HFF-Myc (cell line): ENCODE measurements at places on chromosomes 12 and 14.

- DNase-seq, result no peak
Measured at GRCh38 chr14:80977221-80977620, 21.8 kb downstream of the TSHR start.

DNA sequence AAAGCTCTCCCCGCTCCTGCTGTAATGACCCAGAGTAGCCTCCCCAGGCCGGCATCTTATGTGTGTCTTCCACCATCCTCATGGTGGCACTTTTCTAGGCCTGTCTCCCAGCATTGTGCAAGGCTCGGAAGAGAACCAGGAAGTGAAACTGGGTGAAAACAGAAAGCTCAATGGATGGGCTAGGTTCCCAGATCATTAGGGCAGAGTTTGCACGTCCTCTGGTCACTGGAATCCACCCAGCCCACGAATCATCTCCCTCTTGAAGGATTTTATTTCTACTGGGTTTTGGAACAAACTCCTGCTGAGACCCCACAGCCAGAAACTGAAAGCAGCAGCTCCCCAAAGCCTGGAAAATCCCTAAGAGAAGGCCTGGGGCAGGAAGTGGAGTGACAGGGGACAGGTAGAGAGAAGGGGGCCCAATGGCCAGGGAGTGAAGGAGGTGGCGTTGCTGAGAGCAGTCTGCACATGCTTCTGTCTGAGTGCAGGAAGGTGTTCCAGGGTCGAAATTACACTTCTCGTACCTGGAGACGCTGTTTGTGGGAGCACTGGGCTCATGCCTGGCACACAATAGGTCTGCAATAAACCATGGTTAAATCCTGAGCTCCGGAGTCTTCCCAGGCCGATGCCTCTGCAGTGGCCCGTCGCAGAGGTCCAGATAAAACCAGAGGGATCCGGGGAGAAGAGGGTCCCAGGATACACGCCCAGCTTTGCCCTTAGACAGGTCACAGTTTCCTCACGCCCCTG, 15.6 kb downstream of the ACVRL1 start:
- no peak for DNase-seq

GRCh38 chr14:61451891-61452400, 130.6 kb downstream of the PRKCH start:
- no peak for DNase-seq

GRCh38 chr14:80618751-80619329, 322.7 kb downstream of the CEP128 start:
- DNase-seq, result no peak

DNA sequence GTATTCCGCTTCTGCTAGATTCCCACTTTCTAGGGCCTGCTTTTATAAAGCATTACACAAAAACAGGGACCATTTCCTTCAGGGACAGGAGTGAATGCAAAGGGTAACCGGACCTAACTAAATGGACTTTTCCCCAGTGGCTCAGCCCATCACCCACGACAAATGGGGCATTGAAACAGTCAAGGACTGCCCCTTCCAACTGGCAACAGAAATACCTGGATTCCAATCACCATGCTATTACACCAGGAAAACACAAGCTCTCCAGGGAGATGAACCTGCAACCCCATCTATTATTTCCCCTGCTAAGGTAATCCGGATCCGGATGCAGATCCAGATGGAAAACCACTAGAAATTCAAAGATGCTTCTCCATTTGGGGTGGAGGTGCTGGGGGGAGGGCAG, 1.0 kb downstream of the MPHOSPH9 start:
- no peak for DNase-seq

DNA sequence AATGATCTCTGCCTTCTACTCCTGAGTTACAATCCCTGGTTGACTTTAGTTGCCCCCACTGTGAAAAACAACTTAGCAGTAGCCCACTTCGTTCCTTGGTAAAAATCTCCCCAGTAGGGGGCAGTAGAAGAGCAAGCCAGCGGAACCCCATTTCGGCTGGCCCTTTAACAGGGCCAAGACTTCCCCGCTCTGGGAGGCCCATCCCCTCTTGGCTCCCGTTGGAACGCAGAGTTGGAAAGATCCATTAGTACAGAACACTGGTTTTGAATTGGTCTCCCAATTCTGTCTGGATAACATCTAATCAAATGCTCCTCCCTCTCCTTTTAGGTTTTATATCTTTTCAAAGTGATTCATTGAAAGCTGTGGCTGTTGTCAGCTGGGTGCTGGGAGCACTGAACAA, 1133.3 kb downstream of the BCL11B start:
- no peak for DNase-seq

DNA sequence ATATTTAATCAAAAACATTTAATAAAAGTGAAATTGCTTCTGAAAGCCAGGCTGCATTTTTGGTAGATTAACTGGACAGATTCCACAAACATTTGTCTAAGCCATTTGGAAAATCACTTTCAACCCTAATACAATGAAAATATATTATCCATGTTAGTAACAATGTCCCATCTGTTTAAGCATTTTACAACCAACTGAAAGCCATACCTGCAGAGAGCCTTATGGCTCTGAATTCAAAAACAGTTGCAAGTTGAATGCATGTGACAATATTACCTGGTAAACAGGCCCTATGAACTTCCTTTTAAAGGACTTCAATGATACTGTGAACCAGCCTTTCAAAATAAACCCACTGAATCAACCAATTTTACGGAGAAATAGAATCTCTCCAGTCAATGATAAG, 468.1 kb downstream of the BTG1 start:
- no peak for DNase-seq

DNA sequence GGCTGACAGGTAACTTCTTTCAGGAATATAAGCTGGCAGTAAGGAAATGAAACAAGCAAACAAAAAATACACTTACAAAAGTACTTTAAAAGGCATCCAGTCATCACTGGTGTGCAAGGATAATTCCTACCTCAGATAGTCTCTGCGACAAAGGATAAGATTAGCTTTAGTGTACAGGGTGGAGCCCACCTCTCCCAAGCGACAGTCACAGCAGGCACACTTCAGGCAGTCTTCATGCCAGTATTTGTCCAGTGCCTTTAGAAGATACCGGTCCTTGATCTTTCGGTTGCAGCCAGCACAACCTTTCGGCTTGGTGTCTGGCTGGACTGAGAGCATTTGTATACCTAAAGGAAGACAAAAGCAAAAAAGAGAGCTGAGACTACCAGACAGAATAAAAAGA, 5.4 kb downstream of the LMO3 start:
- DNase-seq, result no peak

DNA sequence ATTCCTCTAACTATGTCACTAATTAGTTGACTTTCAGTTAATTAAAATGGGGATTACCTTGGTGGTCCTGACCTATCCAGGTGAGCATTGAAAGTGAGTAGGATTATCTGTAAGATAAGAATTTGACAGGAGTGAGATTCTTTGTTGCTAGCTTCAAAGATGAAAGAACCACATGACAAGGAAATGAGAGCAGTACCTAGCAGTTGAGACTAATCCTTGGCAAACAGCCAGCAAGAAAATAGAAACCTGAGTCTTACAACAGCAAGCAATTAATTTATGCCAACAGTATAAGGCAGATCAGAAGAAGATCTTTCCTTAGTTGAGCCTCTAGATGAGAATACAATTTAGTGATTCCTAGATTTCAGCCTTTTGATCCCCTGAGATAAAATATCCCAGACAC, 1058.4 kb downstream of the LRFN5 start:
- DNase-seq, result no peak

DNA sequence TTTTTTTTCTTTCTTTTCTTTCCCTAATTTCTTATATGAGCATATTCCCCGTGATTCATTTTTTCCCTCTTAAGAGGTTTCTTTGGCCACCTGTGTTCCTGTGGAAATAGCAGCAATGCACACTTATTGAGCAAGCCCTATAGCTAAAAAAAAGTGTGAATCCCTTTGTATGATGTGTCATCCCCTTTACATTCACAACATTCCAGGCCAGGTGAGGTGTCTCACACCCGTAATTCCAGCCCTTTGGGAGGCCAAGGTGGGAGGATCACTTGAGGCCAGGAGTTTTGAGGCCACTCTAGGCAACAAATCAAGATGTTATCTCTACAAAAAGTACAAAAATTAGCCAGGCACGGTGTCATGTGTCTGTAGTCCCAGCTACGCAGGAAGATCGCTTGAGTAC, 700.4 kb upstream of the TBX3 start:
- DNase-seq, result no peak

DNA sequence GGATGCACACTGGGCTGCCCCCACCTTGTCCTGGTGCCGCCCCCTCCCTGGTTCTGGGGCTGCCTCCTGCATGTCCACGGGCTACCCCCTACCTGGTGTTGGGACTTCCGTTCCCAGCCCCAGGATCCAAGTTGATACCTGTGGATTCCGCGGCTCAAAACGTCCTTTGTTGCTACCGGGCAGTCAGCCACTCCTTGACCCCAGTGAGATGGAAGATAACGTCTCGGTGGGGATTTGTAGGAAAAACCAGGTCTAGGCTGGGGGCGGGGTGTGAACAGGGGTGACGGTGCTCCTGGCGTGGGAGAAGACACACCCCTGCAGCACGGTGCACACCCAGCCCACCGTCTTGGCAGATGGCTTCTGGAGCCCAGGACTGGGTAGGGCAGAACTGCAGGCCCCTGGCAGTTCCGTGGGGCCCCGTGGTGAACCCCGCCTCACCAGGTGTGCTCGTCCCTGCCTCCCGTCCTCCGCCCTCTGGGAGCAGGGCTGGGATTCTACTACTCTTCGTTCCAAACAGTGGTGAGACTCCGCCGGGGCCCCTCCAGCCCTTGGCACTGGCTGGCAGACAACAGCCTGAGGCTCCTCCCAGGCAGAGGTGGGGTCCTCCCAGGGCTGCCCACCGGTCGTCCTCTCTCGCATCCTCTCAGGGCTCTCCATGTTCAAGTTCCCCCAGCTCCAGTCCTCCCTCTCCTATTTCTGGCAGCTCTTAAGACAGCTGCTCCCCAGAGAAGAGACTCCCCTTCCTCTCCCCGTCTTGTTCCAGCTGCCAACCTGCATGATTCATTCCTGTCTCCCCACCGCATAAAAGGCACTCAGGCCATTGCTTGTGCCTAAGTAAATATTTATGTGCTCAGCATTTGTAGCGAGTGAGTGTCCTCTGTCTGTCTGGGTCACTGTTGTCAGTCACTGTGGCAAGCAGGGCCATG, 75.5 kb downstream of the FBXL14 start:
- peak; percentile 39 for DNase-seq

- no peak for DNase-seq
Measured at GRCh38 chr12:15320881-15321280, 1.4 kb upstream of the PTPRO start.

DNA sequence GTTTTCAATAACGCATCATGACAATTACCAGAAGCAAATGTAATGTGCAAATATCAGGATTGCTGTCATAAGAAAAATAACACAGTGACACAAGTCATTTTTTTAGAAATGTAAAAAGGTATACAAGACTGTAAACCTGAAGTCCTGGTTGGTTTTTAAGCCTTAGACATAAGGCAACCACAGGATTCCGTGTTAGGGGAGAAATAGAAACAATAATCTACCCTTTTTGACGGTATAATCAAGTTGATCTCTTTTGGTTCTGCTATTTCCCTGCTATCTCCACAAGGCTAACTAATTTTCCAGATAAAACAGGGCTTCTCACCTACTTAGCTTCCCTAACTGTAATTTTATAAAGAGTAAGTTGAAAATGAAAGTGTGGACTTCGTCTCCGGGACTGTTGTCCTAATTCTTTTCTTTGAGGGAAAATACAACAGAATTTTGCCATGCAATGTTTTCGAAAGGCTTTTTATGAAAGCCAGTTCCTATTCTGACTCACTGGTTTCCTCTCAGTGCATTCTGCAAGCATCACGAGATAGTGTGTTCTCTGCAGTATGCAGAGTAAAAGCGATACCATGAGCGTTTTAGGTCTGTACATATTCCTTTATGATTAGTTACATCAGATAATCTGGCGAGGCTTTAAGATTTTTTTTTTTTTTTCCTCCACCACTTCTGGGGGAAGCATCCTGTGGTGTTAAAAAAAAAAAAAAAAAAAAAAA, 10.6 kb downstream of the MYO1H start:
- no peak for DNase-seq

- DNase-seq, result no peak
Measured at GRCh38 chr12:119664642-119665041, 3.3 kb upstream of the PRKAB1 start.

DNA sequence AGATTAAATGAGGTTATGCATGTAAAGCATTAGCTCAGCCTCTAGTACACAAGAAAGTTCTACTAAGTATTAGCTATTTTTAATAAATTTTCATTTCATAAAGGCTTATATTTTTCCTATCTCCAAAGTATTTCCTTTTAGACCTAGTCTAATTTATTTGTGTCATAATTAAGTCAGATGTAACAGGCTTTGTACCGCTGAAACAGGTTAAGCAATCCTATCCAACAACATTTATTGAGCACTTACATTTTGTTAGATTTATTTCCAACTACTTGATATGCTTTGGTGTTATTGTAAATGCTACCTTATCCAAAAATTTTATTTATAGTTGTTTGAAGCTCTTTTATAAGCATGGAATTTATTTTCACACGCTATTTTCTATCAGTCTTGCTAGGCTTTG, 1.8 kb upstream of the PARP2 start:
- no peak for DNase-seq

GRCh38 chr12:52327052-52327829, 6.0 kb upstream of the KRT83 start:
- DNase-seq, result peak; percentile 84

DNA sequence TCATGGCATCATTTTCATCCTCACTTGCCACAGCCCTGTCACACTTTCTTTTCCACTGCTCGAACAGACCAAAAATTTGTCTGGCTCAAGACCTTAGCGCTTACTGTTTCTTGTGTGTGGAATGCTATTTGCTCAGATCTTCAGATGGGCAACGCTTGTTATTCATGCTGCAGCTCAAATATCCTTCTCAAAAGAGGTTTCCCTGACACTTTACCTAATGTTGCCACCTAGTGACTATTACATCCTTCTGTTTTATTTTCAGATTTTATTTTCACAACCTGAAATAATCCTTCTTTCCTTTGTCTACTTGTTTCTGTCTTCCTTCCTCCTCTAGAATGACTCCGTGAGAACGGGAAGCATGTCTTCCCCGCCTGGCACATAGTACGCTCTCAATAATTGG, 5.6 kb downstream of the FBXO33 start:
- DNase-seq, result peak; percentile 42

DNA sequence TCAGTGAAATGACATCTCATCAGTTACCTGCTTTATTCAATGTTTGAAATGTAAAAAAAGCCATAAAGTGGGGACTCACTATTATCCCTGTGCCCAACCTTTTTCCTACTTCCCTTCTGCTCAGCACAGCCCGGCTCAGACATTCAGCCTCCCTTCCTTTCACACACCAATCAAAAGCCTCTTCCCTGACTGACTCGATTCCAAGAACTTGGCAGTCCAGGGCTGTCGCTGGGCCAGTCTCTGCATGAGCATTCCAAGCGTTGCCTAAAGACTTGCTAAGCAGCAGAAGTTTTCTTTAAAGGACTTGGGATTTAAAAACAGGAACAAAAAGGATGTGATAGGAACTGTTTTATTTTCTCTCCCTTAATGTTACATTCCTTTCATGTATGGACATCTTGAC, 22.7 kb downstream of the ITPR2 start:
- DNase-seq, result no peak
